ENCODE measurements at places on chromosomes 1 and 21.
A peak's percentile ranks its signal among the peaks of the same experiment; 100 is the strongest.

- DNase-seq, result no peak
Observed at GRCh38 chr1:180157108-180157507, 2.4 kb downstream of the QSOX1 start.

DNA sequence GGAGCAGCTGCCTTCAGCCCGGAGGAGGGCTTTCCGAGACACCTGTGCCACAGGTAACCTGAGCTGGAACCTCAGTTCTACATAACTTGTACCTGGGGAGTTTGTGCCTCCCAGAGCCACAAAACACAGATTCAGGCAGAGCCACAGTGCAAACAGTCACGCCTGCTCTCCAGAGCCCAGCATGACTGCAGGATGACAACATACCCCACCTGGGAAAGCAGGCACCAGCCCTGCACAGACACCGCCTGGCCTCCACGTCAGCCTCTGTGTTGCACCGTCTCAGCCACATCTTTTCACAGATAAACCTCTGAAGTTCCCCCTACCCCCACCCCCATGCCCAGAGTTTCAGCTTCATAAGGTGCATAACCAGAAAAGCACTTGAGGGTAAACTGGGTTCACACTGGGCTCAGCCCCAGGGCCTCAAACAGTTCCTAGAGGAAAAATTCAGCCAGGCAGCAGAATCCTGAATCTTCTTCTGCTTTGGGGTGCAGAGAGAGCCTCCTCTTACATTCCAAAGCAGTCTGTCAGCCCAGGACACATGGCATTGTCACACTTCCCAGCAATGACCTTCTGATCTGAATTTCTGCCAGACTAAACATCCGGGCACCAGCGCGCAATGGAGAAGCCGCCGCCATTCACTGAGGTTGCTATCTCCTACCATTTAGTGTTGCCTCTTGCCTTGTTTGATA, 229.5 kb downstream of the TOMM20 start:
- DNase-seq, result no peak

DNA sequence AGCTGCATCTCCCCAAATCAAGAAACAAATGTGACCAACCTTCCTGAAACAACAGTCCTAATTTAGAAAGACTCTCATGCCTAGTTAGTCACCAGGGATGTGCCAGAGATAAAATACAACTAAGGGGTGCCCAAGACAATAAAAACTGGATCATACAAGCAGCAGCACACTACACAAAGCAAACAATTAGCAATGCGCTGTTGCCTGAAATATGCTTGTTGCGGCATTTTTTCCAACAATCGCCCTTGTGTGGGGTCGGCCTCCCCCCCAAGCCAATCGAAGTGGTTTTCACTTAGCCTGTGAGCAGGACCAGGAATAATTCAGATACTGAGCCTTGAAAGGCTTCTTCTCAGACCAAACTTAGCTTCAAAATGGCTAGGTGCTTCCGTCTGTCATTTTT, 1.4 kb upstream of the STMN1 start:
- no peak for DNase-seq

DNA sequence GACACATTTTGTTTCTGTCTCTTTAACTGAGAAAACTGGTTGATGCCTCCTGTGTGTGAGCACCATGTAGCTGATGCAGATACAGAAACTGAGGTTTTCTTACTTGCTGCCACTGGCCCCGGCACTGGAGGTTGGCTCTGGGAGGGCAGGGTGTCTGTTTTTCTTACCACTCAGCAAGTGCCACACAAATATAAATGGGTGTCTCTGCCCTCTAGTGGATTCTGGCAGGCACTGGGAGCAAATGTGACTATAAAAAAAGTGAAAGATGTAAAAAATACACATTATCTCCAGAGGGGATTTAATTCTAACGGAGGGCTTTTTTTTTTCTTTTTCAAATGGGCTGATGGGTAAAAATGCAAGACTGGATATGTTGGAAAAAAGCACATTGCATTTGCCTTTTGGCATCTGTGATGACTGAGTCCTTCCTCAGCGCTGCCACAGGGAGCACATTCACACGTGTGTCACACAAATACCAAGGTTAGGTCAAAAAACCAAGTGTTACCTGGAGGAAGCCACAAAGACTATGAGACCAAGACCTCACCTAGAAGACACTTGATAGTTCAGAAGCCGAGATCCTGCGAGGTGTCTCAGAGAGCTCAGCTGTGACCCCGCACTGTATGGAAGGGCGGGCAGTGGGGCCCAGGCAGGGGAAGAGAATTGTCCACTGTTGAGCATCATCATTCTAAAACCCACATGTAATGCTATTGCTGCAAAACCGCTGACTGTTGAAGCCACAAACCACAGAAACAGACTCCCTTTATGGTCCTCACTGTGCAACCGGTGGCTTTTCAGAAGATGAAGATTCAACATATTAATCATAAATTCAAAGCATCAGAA, 18.9 kb downstream of the PGBD2 start:
- peak; percentile 55 for DNase-seq

DNA sequence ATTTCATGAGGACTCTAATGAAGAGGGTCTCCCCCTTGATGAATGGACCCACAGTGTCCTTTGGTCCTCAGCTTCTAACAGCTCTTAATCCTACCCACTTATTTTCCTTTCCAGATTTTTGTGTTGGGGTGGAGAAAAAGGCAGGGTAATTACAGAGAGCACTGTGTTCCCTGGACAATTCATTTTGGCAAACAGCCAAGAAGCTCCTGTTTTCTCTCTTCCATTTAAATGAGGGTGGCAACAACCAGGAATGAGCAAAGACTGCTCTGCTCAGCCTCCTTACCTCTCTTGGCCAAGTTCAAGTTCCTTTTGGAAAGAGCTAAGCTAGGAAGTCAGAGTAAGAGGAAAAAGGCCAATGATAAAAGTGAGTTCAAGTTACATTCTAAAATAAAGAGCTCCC, 11.9 kb downstream of the XKR8 start:
- DNase-seq, result no peak
